ENCODE measurements at places on chromosomes 6 and 20. TPM values are rescaled to one million over a fixed set of nuclear protein-coding genes. Genes with fewer than 3 reads are reported as not detected.

The CLDN20 gene
- total RNA-seq: not detected

The DUSP15 gene
- not detected for total RNA-seq

The PRR18 gene
- not detected for total RNA-seq

The ZSCAN16 gene
- 3.1 TPM for total RNA-seq

The RIPOR2 gene
- total RNA-seq: 1.1 TPM

The LSM14B gene
- total RNA-seq: 45.1 TPM

The PBOV1 gene
- total RNA-seq: not detected

The SPINT4 gene
- total RNA-seq: not detected

All from regular cardiac myocyte (primary cell).